ENCODE measurements at places on chromosomes 6 and 20. TPM values are rescaled to one million over a fixed set of nuclear protein-coding genes. Genes with fewer than 3 reads are reported as not detected.

The CCDC167 gene
- 28.0 TPM for total RNA-seq

The RBL1 gene
- 12.9 TPM for total RNA-seq

The RNF182 gene
- total RNA-seq = 1.8 TPM

The VSX1 gene
- not detected for total RNA-seq

The ZNF391 gene
- total RNA-seq = 1.7 TPM

The HDAC2 gene
- total RNA-seq = 71.1 TPM

The CUL7 gene
- total RNA-seq = 58.9 TPM

The WFDC2 gene
- not detected for total RNA-seq

The GSTA3 gene
- total RNA-seq = not detected

The GJA1 gene
- 355 TPM for total RNA-seq

The LY6G6F gene
- total RNA-seq = not detected

The KIF6 gene
- total RNA-seq = 0.33 TPM

The SLC22A2 gene
- total RNA-seq = 0.12 TPM

The CD109 gene
- 44.8 TPM for total RNA-seq

The CALHM5 gene
- 3.0 TPM for total RNA-seq
